ENCODE measurements at places on chromosomes 16 and 17.

DNA sequence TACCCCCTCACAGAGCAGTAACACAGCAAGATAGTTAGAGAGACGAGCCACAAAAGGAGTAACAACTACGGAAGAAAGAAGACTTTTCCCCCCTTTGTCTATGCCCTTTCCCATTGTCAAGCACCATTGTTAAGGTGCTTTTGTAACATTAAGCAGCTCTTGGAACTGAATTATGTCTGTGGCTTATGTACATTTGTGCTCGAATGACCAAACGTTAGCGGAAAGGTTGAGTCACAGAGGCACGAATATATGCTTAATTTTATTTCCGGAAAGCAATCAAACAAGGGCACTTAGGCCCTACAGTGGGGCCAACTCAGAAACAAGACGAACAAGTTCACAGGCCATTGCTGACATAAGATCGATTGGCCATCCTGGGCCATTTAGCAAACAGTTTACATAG, 109.5 kb downstream of the ANKFN1 start:
- peaks cover 4% of the 10 kb centered on the region for H3K4me1 ChIP-seq
- no peak overlapping the region for H3K4me3 ChIP-seq
- peaks cover 8% of the 10 kb centered on the region for H3K27me3 ChIP-seq

- H3K4me3 ChIP-seq: no peak within 1 kb of the TSS
- H3K4me1 ChIP-seq: no peaks in the 10 kb centered on the region
- H3K36me3 ChIP-seq: no peaks in the 10 kb centered on the region
Observed at GRCh38 chr16:72172105-72173034, at the start of gene PMFBP1. TSS of gene PMFBP1 (minus strand) at chr16:72172155. CDS start at chr16:72171208, 947 bp downstream.

- peaks cover 15% of the 10 kb centered on the region for H3K36me3 ChIP-seq
- H3K27me3 ChIP-seq: no peaks in the 10 kb centered on the region
- H3K27ac ChIP-seq: peak overlapping the region; percentile 96
- H3K4me3 ChIP-seq: peak overlapping the region; percentile 78
- H3K4me1 ChIP-seq: peaks cover 64% of the 10 kb centered on the region
Observed at GRCh38 chr17:82888583-82889495, 49.0 kb upstream of the ZNF750 start.

- H3K27ac ChIP-seq: no peak overlapping the region
- H3K36me3 ChIP-seq: no peaks in the 10 kb centered on the region
- no peak overlapping the region for H3K4me3 ChIP-seq
- no peak for DNase-seq
Observed at GRCh38 chr17:19725486-19725885, 9.1 kb upstream of the SLC47A2 start.

DNA sequence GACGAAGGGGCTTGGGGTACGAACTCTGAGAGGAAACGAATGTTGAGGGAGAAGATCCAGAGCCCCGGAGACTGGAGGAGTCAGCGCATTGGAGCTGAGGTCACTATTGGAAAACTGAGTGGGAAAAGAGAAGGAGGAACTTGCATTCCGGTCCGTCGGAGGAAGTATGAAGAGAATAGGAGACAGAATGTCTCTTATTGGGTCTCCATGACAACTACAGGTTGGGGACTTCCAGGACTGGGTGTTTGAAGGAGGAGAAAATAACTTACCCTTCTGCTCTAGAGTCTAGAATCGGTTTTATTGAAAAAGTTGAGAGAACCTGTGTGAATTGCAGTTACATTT, 537 bp downstream of the GOSR1 start:
- no peak for DNase-seq
- H3K4me1 ChIP-seq: peaks cover 26% of the 10 kb centered on the region
- H3K27me3 ChIP-seq: no peaks in the 10 kb centered on the region
- peak overlapping the region; percentile 100 for H3K4me3 ChIP-seq

GRCh38 chr17:14725729-14726128, 424.8 kb downstream of the HS3ST3B1 start:
- no peak overlapping the region for H3K27ac ChIP-seq
- no peak for DNase-seq
- H3K4me1 ChIP-seq: no peaks in the 10 kb centered on the region
- H3K36me3 ChIP-seq: no peaks in the 10 kb centered on the region
- no peak overlapping the region for H3K4me3 ChIP-seq

DNA sequence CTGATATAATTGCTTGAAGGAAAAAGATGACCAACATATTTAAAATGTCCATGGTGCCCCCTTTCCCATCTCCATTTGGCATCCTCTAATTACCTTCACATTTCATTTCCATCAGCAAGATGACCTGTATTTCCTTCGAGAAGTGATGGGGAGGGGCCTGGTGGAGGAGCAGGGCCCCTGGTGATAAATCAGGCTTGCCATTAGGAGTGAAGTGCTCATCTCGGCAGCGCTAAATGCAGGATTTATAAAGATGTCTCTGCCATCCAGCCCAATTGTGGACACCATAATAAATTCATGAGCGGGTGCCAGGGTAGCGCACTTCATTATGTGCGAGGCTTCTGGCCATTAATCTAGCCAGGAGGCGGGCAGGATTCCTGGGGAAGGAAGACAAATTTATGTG, 101.5 kb upstream of the IRX6 start:
- no peak overlapping the region for H3K4me3 ChIP-seq
- no peak overlapping the region for H3K27ac ChIP-seq
- peaks cover 42% of the 10 kb centered on the region for H3K27me3 ChIP-seq
- DNase-seq: no peak
- peaks cover 7% of the 10 kb centered on the region for H3K4me1 ChIP-seq

GRCh38 chr16:30526823-30527634, 663 bp upstream of the ZNF768 start:
- peak overlapping the region; percentile 89 for H3K4me3 ChIP-seq
- peak overlapping the region; percentile 100 for H3K27ac ChIP-seq
- peaks cover 40% of the 10 kb centered on the region for H3K4me1 ChIP-seq
- no peaks in the 10 kb centered on the region for H3K27me3 ChIP-seq
- H3K36me3 ChIP-seq: peaks cover 6% of the 10 kb centered on the region
- DNase-seq: peak; percentile 98

DNA sequence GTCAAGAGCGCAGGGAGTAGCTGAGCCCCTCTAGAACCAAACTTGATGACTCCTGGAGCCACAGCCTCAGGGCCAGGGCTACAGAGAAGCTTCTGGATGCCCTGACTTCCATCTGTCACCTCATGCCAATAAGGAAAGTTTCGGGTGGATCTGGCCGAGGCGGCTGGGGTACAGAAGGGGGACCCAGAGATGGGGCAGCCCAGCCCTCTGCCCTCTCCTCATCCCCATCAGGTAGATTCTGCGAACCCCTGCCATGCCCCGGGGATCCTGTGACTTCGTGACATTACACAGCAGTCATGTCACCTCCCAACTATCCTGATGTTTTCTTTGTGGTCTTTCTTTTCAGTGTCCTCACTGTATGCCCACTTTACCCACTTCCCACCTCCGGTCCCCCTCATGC, 114.4 kb downstream of the CCDC182 start:
- DNase-seq: no peak
- no peaks in the 10 kb centered on the region for H3K27me3 ChIP-seq
- H3K36me3 ChIP-seq: peaks cover 46% of the 10 kb centered on the region
- peaks cover 15% of the 10 kb centered on the region for H3K4me1 ChIP-seq
- no peak overlapping the region for H3K4me3 ChIP-seq
- no peak overlapping the region for H3K27ac ChIP-seq

DNA sequence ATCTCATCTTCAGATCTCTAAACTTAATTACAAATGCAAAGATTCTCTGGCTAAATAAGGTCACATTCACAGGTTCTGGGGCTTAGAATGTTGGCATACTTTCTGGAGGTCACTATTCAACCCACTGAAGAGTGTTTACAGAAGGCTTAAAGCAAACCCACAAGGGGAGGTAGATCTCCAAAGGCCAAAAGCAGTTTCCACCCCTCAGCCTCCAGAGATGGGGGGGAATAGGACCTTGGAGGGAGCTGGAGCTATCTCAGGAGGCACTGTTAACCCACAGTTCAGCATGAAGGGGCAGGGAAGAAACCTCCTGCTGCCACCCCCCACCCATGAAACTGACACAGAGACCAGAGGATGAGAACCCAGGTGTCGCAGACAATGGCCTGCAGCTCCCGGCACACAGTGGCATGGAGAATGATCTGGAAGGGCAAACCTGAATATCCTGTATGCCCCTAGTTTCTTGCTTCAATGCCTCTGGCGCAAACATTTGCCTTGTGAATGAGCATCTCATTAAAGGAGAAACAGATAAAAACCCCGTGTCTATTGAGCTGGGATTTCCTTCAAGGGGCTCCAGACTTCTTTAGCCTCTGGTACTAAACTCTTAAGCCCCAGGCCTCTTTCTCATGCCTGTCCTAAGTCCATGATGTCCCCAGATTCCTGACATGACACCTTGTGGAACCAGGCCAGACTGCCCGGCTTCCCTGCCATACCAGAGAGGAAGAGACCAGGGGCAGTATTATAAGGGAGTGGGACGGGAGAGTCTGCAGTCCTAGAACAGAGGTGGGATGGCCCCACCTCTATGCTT, 103.1 kb upstream of the CDH5 start:
- peaks cover 46% of the 10 kb centered on the region for H3K4me1 ChIP-seq
- DNase-seq: no peak
- H3K27ac ChIP-seq: no peak overlapping the region
- H3K36me3 ChIP-seq: no peaks in the 10 kb centered on the region

GRCh38 chr17:68595986-68596385, 5.2 kb downstream of the FAM20A start:
- no peak for DNase-seq
- peaks cover 18% of the 10 kb centered on the region for H3K4me1 ChIP-seq
- H3K4me3 ChIP-seq: no peak overlapping the region
- H3K27ac ChIP-seq: no peak overlapping the region

- peaks cover 39% of the 10 kb centered on the region for H3K4me1 ChIP-seq
- DNase-seq: no peak
- H3K27ac ChIP-seq: peak overlapping the region; percentile 53
- peaks cover 8% of the 10 kb centered on the region for H3K36me3 ChIP-seq
- no peaks in the 10 kb centered on the region for H3K27me3 ChIP-seq
- peak overlapping the region; percentile 4 for H3K4me3 ChIP-seq
Observed at GRCh38 chr17:80637048-80637781, 92.6 kb downstream of the RPTOR start.

DNA sequence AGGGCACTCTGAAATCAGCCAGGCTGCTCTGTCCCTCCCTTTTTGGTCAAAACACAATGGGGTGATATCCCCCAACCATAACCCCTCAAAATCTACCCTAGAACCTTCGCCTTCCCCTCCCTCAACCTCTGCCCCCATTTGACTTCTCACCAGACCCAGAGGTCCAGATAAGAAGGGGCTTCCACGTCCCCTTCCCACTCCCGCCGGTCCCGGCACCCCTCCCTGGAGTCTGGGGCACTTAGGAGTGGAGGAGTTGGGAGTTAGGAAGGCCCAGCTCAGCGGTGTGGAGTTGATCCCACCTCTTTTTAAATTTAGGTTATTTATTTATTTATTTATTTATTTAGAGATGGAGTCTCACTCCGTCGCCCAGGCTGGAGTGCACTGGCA, 619 bp upstream of the TMEM92 start:
- H3K4me1 ChIP-seq: peaks cover 39% of the 10 kb centered on the region
- no peak for DNase-seq
- H3K36me3 ChIP-seq: no peaks in the 10 kb centered on the region
- H3K27ac ChIP-seq: no peak overlapping the region
- peaks cover 24% of the 10 kb centered on the region for H3K27me3 ChIP-seq
